ENCODE measurements at places on chromosomes 1 and 21.

GRCh38 chr1:162710345-162710744 lies 78.1 kb downstream of the DDR2 start:
- DNase-seq: no peak

GRCh38 chr1:155968670-155969069 lies 9.7 kb downstream of the ARHGEF2 start:
- DNase-seq: peak; percentile 83

- no peak for DNase-seq
Observed at GRCh38 chr1:84598418-84598817, 24.2 kb upstream of the CTBS start.

- DNase-seq: no peak
Observed at GRCh38 chr1:63984930-63985290, 211.1 kb downstream of the ROR1 start.

GRCh38 chr1:18237371-18237770 lies 129.8 kb downstream of the IGSF21 start:
- DNase-seq: no peak

DNA sequence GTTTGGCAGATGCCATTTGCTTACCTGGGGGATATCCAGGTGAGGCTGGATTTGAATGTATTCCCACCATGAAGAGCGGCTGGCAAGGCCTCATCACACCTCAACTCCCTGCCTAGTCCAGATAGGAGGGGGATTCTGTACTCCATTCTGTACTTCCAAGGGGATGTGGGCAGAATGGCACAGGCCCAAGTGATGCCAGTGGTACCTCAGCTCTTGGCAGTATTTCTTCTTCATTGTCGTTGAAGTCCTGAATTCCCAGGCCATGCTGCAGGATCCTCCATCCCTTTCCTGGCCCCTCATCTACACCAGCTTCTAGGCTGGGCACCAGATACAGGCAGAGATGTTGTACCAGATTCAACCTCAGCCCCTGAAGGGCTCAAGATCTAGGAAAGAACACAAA lies 47.9 kb downstream of the KLHDC7A start:
- no peak for DNase-seq

DNA sequence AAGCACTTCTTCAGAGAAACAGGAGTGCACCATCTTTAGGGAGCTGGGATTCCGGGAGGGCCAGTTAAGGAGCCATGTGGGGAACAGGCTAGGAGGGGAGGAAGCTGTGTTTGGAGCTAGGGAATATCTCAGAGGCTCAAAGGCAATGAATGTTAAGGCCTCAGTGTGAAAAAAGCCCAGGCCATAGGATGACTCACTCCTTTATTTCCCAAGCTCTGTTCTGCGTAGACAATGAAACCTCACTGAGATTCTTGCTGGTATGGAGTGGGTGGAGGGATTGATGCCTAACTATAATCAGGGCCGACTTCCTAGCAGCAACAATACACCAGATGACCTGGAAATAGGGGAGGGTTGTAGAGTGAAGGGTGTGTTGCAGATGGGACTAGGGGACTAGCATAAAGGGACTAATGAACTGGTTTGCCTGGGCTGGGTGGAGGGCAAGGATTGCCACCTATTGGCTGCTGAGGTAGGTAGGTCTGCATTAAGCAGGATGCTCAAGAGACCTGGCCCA lies 2.1 kb downstream of the GNAT2 start:
- DNase-seq: no peak

GRCh38 chr1:102834688-102835320 lies 273.5 kb downstream of the COL11A1 start:
- DNase-seq: no peak

- no peak for DNase-seq
Observed at GRCh38 chr21:45385549-45386050, 19.4 kb upstream of the COL18A1 start.

- no peak for DNase-seq
Observed at GRCh38 chr1:147204080-147204479, 21.1 kb downstream of the FMO5 start.

DNA sequence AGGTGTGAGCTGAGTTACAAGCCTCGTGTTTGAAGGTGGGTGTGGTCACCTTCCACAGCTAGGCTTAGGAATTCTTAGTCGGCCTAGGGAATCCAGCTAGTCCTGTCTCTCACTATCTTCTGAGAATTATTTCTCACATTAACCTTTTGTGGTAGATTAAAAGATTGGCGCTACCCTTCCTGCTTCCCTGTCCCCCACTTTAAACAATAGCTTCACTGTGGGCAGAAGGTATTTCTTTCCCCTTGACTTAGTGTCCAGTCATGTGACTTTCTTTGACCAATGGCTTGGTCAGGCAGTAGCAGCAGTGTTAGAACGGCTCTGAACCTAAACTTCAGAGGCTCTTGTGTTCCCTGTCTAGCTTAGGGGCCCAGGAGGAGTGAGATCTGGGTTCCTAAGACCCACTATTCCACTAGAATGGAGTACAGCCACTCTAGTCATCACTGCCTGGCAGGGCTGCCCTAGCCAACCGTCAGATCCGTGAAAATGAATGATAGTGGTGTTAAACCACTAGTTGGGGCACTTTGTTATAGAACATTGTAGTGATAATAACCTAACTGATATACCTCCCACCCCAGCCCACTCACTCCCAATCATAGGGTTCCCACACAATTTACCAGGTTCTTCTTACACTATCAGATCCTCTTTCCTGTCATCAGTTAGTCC lies 13.9 kb upstream of the C1orf141 start:
- DNase-seq: no peak

DNA sequence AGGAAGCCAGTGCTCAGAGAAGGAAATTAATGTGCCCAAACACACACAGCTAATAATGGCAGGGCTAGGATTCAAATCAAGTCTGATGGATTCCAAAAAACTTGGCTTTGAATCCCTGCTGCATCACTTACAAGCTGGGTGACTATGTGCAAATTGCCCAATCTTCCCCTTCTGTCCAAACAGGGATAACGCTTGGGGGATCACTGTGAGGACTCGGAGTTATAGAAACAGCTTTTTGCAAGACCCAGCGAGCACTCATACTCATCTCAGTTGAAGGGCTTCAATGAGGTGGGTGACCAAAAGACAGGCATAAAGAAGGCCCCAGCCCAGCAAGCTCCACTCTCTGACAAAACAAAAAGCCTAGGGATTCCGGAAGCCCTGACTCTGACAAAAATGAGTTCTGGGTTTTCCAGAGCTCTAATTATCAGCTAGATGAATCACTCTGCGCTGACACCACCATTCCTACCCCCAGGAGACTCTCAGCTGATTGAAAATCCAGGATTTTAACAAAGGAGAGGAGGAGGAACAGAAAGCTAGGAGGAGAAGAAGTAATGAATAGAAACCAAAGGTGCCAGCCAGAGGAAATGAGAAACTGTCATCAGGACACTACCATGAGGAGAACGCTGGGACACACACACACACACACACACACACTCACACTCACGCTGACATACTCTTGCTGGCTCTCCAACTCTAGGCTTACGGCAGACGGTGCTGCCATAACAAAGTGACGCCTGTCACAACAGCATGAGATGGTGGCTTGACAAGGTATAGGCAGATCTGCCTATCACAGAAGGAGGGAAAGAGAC lies 1.6 kb upstream of the STK40 start:
- DNase-seq: no peak

GRCh38 chr21:20306836-20307235 lies 691.4 kb upstream of the NCAM2 start:
- DNase-seq: no peak

- DNase-seq: no peak
Observed at GRCh38 chr1:223334156-223334555, 29.8 kb downstream of the SUSD4 start.

GRCh38 chr21:45357436-45358260 lies 47.3 kb upstream of the COL18A1 start:
- DNase-seq: no peak

Data from occipital lobe (tissue), 3 donors.